NCI-H510A (cell line): ENCODE measurements at places on chromosomes 1 and 21.

DNA sequence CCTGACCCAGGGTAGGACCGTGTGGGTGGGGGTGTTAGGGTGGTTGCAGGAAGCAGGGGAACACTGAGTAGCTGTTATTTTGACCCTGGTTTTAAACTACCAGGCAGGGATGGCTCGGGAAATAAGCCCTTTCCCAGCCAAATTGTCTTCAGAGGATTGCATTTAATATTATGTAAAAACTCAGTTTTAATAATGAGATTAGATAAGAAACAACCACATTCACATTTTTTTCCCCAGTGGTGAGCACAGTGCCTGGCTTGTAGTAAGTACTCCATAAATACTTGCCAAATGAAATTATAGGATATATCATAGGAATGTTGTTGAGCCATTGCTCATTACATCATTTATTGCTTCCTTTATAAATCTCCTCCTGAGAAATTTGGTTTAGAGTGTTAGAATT is 3.1 kb upstream of the ACP6 start:
- DNase-seq = no peak

DNA sequence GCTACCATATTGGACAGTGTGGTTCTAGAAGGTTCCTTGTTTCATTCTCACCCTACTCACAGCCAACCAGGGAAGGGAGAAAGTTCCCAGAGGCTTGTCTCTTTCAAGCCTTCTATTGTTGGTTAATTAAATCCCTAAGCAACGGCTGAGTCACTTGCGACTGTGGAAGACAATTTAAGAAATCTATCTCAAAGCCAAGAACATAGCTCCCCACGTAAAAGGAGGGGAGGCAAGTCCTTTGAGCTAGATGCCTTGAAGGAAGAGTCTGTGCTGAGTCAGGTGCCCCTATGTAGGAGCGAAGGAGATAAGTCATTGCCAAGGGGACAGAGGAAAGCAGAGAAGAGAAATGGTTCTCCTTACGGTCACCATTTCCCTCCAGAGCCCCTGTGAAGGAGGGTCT is 79.4 kb upstream of the PPP2R5A start:
- DNase-seq = no peak

- DNase-seq = no peak
Measured at GRCh38 chr1:119771770-119772169, 3.1 kb upstream of the HMGCS2 start.

DNA sequence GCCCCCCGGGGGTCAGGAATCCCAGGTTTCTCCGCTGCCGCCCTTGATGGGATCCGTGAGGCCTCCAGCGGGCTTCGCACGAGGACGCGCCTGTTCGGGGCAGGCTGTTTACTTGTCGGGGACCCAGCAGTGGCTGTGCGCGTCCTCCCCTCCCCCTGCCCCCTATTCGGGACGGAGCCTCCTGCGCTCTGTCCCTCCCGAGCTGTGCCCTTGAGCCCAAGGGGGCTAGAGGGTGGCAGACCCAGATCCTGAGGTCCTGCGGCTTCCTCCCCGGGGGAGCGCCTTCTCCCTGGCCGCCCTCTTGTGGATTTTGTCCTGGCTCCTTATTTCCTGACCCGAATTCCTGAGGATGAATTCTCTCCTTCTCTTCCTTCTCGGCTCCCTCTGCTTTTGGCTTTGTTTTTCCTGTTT is 38.4 kb downstream of the PIK3CD start:
- peak; percentile 36 for DNase-seq

DNA sequence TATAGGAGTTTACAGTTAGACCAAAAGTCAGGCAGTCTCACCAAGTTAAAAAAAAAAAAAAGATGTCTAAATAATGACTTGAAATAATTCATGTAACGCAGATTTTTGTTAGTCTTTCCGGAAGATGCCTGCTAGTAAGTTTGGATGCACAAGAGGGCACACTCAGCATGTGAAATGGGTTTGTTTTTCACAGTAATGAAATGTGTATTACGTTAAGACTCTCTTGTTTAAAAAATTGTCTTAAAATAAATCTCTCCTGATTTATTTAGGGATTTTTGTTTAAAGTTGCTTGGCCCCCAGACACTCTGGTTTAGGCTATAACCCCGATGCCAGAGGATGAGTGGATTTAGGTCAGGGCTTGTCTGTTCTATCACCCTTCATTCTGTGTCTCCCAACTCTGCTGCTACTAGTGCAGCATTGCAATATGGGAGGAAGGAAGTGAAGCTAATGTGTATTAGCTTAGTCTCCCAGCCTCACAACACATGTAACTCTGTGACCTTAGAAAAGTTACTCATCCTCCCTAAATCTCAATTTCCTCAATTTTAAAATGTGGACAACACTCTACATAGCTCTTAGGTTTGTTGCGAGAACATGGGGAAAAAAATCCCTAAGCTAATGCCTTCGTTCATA is 25.7 kb downstream of the CTH start:
- no peak for DNase-seq

DNA sequence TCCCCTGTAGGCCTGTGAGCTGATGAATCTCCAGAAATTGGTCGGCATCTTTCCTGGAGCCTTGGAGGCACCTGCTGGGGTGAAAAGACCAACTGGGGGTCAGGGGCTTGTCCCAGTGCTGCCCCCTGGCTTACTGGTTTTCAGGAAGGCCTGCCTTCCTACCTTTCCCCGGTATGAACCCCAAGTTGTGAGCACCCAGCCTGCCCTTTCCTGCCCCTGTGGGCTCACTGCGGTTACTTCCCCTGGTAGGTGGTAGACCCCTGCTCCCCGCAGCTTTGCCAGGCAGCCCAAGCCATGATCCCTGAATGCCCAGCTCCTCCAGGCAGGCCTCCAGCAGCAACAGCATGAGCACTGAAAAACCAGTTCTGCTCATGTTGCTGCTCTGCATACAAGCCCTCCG is 10.2 kb downstream of the DMRTB1 start:
- DNase-seq = no peak

GRCh38 chr1:91851130-91852010 is 34.6 kb downstream of the TGFBR3 start:
- DNase-seq = peak; percentile 63

DNA sequence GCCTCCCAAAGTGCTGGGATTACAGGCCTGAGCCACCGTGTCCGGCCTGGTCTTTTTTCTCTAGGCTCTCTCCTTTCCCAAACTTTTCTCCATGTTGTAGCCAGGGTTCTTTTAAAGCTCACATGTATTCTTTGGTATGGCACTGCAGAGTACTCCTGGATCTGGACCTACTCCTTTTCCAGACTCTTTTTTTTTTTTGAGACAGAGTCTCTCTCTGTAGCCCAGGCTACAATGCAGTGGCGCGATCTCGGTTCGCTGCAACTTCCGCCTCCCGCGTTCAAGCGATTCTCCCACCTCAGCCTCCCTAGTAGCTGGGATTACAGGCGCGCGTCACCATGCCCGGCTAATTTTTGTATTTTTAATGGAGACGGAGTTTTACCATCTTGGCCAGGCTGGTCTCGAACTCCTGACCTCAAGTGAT is 602 bp upstream of the MED18 start:
- DNase-seq = no peak

DNA sequence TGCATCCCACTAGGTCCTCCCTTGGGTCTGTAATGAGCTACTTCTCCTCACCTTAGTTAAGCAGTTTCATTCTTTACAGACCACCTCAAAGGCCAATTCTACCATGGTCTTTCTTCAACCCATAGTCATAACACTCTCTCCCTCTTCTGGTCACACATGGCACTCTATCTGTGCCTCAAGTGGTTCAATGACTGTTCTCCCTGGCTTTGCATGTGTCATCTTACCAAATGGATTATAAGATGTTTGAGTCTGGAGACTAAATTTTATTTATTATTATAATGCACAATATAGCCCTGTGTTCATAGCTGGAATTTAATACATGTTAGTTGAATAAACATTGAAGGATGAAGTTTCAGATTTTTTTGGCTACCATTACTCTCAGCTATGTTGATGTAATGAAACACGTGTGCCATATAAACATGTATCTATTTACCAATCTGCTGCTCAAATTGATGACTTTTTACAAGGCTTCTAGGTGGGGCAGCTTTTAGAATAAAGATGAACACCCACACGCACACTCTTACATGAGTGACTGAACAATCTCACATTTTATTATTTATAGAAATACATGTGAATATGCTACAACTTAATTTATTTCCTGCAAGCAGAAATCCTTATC is 102.1 kb downstream of the RUNX1 start:
- no peak for DNase-seq

- DNase-seq = no peak
Measured at GRCh38 chr1:161778522-161778921, 12.4 kb downstream of the ATF6 start.

GRCh38 chr1:62259551-62259950 is 59.7 kb downstream of the KANK4 start:
- DNase-seq = no peak

DNA sequence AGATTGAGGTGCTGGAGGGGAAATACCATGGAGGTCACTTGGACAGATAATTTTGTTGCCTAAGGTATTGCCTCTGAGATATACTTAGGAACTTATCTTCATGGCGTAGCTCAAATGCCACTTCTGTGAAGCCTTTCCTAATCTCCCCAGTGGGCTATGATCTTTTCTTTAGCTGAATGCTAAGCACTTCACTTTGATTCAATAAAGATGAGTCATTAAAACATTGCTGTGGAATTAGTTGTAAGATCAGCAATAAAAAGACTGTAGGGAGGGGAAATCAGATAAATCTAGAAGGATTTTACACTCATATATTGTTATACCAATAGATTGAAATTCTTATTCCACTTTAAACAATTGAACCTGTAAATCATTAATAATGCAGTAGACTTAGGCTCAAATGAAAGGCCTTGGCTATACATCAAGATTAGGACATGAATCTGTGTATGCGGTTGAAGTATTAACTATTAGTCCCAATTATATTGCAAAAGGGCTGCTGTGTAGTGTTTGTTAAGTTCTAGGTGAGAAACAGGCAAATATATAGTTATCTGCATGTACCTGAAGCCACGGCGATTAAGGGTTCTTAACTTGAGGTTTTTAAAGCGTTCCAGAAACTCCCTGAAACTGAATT is 19.2 kb upstream of the MAGOH start:
- DNase-seq = no peak

DNA sequence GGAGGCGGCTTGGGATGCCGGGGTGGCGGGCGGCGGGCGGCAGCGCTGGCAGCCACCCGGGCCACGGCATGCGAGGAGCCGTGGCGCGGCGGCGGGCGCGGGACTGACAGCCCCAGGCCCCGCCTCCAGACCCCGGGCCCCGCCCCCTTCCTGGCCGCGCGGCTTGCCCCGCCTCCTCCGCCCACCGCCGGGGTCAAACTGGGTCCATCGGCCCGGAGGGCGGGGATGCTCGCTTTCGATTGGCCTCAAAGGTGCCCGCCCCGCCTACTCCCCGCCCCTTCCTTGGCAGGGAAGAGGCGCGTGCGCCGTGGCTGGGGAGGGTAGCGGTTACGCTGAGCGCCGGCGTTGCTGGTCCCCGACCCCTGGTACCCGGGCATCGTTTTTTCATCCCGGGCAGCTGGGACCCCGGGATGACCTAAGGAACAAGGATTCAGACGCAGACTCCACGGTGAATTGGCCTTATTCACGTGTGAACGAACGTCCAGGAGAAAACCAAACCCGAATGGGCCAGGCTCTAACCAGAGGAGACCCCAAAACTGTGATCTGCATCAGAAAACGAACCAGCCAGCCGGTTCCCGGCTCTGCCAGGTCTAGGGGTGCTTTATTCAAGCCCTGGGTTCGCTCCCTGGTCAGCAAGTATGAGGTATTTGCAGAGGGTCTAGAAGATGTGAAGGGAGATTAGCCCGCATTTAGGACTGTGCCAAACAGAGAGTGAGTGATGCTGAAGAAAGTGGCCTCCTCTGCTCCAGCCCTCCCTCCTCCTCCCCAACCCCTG is 117.2 kb upstream of the GUCA2B start:
- peak; percentile 93 for DNase-seq

- DNase-seq = no peak
Measured at GRCh38 chr1:22100168-22100567, 42.7 kb downstream of the WNT4 start.
